Heart right ventricle (tissue), 16 donors: ENCODE measurements at places on chromosomes 3 and 15.
A peak's percentile ranks its signal among the peaks of the same experiment; 100 is the strongest.

DNA sequence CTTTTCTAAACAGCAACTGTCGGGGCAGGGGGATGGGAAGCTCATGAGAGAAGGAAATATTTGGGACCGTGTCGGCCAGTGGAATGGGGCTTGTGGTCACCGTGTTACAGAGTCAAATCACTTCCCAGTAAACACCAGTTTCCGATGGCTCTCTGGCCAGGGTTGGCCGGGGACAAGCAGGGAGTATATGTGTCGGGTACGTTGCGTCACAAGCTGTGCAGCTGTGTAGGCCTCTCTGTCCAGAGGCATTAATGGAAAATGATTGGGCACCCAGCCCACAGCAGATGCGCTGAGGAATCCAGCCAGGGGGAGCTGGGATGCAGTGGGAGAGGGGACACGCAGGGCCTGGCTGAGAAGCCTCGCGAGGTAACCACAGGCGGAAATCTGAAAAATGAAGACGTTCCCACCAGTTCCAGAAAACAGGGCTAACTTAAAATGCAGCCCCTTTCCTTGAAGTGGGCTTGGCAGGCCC lies 15.8 kb upstream of the ALDH1A3 start:
- peak; percentile 71 for DNase-seq

DNA sequence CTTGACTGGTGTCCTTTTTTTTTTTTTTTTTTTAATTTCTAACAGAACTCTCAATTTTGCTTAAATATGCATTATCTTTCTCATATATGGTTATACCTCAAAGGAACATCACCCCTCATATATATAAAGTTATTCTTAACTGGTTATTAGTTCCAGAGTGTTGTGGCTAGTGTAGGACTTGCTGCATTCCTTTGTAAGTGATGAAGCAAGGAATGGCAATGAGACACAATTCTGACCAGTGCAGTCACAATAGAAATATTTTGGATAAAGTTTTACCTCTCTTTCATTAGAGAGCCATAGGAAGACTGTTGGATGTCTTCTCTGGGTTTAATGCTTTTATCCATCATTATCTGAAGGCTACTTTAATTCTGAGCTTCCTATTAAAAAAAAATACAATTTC lies 75.5 kb upstream of the CBLB start:
- DNase-seq = no peak

- peak; percentile 50 for DNase-seq
These were observed 18.1 kb downstream of the CSRNP1 start for GRCh38 chr3:39135170-39135805.

- peak; percentile 21 for DNase-seq
These were observed 8.8 kb upstream of the NPHP3 start for GRCh38 chr3:132730891-132731580.

DNA sequence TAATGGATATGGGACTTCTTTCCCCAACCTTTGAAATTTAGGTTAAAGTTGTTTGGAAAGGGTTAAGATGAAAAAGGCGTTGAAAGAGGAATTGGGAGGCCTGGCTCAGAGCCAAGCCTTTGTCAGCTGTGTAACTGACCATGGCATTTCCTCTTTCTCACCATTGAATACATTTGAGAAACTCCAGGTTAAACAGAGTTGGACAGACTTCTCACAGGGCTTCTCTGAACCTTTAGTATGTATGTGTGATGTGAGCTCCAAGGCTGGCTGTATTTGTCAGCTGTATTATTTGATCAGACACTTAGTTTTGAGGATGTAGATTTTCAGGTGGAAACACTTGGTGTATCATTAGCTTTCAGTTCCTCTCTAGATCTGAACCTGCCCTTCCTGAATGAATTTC lies 136.4 kb upstream of the GOLGA6L4 start:
- peak; percentile 24 for DNase-seq

GRCh38 chr3:48082580-48083184 lies 66.5 kb upstream of the MAP4 start:
- DNase-seq = no peak

- no peak for DNase-seq
These were observed 525.0 kb downstream of the GABRG3 start for GRCh38 chr15:27495963-27496459.

- DNase-seq = no peak
These were observed 101.9 kb downstream of the TNIK start for GRCh38 chr3:171358181-171358880.

DNA sequence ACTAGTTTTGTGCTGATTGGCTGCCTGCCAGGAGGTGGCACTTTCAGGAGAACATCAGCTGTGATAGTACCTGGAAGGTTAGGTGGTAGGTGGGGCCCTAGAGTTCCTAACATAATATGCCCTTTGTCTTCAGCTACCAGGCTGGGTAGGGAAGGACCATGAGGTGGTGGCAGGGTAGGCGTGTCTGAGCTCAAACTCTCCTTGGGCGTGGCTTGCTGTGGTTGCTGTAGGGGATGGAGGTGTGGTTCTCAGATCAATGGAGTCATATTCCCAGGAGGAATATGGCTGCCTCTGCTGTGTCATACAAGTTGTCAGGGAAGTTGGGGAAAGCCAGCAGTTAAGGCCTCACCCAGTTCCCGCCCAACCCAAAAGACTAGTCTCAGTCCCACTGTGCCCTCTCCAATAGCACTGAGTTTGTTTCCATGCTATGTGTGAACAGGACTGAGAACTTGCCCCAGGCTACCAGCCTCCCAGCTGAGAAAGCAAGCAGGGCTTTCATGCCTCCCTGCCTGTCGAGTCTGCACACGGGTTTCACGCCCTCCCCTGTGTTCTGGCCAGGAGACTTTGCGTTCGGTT lies 107.7 kb downstream of the CHCHD4 start:
- no peak for DNase-seq

DNA sequence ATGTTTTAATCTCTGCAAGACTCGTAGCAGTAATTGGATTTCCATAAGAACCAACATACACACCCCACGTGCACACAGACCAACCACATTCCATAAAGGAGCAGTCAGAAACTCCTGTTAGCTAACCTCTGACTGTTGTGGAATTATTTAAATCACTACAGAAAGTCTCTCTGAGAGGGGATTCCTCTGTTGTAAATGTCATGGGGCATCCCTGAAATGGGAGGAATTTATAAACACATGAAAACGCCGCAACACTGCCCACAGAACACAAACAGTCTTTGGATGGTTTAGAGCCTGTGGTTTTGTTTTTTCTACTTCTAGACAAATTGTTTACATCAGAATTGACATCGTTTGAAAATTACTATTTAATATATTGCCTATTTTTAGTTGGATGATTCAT lies 740.1 kb upstream of the GRM7 start:
- no peak for DNase-seq

DNA sequence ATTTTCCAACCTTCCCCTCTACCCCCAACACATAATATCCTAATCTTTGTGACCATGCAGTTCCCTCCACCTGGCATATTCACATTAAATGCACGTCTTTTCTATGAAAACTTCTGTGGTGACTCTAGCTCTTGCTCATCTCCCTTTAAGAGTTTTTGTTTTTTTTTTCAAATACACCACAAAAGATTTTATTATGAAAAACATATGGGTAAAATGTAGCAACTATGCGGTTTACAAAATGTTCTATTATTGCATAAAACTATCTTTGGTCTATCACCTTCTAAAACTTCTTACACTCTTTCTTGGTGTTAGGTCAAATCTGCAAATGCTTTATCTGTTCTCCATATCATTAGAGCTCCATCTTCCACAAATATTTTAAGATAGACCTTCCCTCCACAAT lies 38.6 kb upstream of the ADGRG7 start:
- DNase-seq = no peak

DNA sequence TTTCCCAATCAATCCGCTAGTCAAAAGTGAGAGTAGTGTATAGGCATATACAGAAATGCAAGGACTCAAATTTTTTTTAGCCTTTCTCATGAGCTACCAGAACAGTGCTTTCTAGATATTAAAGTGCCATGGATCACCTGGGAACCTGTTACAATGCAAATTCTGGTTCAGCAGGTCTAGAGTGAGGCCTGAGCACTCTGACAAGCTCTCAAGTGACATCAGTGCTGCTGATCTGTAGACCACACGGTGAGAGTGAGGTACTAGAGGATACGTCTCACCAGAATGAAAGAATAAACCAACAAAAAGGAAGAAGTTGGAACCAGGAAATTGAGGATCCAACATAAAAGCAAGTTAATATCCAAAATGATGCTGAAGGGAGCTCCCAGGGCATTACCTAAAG lies 16.0 kb upstream of the PLA2G4D start:
- DNase-seq = no peak

DNA sequence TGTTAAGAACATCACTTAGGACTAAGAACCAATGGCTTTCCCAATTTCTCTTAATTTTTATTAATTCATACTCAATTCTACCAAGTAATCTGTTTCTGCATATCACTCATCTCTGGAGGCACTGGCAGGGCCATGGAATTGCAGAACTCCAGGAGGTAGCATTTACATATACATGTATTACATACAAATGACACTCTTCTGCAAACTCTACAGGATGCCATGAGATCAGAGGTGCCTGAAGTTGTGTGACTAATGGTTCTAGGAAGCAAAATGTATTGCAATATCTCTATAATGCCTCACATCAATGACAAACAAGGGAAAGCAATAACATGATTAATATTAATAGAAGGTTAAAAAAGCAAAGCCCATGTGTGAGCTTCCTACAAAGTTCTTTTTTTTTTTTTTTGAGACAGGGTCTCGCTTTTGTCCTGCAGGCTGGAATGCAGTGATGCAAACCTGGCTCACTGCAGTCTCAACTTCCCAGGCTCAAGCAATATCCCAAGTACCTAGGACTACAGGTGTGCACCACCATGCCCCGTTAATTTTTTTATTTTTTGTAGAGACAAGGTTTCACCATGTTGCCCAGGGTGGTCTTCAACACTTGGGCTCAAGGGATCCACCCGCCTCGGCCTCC lies 33.0 kb downstream of the DENND6A start:
- DNase-seq = no peak

GRCh38 chr15:78034495-78035191 lies 42.9 kb downstream of the TBC1D2B start:
- DNase-seq = no peak

DNA sequence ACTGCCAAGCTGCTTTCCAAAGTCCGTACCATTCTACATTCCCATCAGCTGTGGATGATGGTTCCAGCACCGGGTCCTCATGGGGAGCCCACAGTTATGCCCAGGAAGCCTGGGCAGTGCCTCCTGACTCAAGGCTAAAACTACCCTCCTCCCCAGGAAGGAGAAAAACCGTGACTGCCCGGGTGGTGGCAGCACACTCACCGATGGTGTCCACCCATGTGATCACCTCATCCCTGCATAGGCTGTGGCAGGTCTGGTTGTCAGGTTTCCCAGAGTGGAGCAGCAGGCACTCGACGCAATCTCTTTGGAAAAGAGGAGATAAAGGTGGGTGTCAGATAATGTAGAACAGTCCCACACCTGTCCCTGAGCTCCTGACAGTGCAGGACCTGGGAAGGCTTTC lies 38.6 kb downstream of the UMPS start:
- DNase-seq = no peak

- peak; percentile 34 for DNase-seq
These were observed 51.8 kb upstream of the DGKG start for GRCh38 chr3:186413615-186414415.

GRCh38 chr15:88035381-88035780 lies 221.2 kb downstream of the NTRK3 start:
- DNase-seq = no peak

DNA sequence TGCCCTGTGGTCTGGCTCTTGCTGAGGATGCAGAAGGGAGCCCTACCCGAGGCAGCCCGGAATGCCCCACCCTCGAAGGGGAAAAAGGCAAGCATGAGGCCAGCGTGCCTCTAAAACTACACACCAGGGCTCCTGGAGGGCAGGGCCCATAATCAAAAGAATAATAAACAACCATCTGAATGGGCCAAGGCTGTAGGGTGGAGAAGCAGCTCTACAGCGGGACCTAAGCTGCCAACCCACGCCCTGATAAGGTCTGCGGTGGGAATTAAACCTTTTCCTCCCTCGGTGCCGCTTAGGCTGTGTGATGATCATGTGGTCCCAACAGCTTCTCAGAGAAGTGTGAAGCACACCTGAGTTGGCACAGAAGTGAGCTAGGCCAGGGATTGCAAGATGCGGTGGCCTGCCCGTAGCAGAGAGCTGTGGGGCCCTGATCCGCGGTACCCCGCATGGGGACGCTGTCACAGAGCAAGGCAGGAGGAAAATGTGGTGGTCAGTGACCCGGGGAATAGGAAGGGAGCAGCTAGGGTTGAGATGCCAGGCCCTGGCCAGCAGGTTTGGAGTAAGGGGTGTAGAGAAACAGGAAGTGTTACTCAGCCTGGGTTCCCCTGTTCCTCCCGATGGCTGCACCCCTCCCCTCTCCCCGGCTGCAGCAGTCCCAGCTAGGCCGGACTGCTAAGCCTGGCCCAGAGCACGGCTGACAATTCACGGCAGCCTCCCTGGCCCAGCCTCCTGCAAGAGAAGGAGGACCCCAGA lies 1.1 kb upstream of the C15orf62 start:
- DNase-seq = no peak

DNA sequence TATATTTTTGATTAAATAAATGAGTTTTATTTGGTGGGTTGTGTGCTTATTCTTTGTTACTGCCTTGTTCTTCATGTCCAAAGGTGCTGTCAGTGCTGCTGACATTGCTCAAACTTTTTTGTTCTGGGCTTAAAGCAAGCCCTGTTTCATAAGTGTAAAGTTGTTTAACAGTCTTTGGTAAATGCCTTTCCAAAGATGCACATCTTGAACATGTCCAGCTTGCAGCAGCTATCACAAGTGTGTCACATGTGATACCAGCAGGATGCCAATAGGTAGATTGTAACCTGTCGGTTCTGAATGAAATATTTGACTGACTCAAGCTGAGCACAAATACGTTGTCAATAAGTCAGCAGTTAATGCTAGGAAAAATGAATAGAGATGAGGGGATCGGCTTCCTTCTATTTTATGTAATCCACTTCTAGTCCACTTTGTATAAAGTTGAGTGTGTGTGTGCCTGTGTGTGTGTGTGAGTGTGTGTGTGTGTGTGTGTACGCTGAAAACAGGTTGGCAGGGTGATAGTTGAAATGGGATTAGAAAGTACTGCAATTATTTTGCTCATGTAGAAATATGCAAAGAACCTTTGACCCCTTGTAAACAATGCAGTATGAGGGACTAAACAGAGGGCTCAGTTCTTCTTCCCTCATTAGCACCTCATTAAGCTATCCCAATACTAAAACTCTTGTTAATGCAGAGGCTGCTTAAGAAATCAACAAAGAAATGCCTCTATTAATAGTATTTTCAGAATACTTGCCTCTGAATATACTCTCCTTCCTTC lies 986.5 kb downstream of the TUSC7 start:
- DNase-seq = no peak

GRCh38 chr3:111238885-111239284 lies 167.3 kb downstream of the NECTIN3 start:
- DNase-seq = no peak

- no peak for DNase-seq
These were observed 39.5 kb downstream of the KBTBD8 start for GRCh38 chr3:67037615-67038014.

DNA sequence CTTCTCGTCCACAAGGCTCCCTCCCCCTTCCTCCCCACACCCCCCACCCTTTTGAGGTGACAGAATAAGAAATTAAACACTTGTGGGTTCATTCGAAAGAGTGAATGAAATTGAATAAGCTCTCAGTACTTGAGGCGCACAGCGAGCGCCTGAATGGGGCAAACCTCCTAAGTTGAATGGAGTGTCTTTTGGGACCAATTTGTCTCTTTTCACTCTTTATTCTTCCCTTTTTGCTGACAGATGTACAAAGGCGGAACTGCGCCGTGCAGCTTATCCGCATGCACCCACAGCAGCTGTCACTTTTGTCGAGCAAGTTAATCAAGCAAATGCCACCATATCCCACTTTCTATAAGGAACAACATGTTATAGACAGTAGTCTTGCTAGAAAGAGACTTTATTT lies 47.9 kb upstream of the FEZF2 start:
- no peak for DNase-seq
